ENCODE measurements at places on chromosomes 7 and 10.

- DNase-seq, result peak; percentile 59
These were observed 97.6 kb upstream of the GPR22 start for GRCh38 chr7:107372298-107372697.

GRCh38 chr7:107206706-107207105 is 37.9 kb downstream of the HBP1 start:
- no peak for DNase-seq

- DNase-seq, result peak; percentile 62
These were observed 82.6 kb upstream of the PRKG1 start for GRCh38 chr10:50991456-50992355.

- no peak for DNase-seq
These were observed 38.9 kb downstream of the HK1 start for GRCh38 chr10:69317175-69317604.

GRCh38 chr7:45938626-45939302 is 17.7 kb upstream of the IGFBP3 start:
- DNase-seq, result no peak

- DNase-seq, result peak; percentile 49
These were observed 455.3 kb downstream of the REEP3 start for GRCh38 chr10:63976538-63976937.

DNA sequence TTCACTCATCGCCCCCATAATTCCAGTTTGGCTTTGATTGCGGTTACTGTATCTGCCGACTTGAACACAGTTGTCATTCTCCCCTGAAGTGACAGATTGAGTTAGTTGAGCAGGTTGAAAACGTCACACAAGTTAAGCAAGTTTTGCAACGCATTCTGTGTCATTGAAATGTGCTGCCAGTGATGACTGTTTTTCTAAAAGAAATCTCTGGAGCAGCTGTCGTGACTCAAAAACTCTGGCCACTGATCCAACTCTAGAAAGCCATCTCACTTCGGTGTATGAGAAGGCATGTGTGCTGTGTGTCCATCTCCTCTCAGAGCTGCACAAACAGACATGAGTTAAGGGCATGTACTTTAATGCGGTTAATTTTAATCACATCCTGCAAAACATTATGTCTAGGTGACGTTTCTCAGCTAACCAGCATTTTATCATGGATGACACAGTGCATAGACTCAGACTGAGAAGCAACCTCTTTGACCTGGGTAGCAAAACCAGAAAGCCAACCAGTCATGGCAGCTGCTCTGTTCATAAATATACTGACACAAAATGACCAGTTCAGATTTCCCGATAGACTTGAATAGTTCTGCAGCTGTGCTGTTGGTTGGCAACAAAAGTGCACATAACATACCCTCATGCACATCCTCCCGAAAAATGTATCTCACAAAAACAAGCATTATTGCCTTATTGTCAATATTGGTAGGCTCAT is 69.3 kb downstream of the CSTF2T start:
- peak; percentile 34 for DNase-seq

- no peak for DNase-seq
These were observed 1.1 kb upstream of the STEAP2 start for GRCh38 chr7:90210475-90210874.

- DNase-seq, result no peak
These were observed 22.4 kb downstream of the GALNTL5 start for GRCh38 chr7:151978616-151979015.

- DNase-seq, result no peak
These were observed 1.7 kb upstream of the ST7 start for GRCh38 chr7:116951366-116952292.

- DNase-seq, result peak; percentile 26
These were observed 334.3 kb upstream of the SEMA3D start for GRCh38 chr7:85521108-85521694.

DNA sequence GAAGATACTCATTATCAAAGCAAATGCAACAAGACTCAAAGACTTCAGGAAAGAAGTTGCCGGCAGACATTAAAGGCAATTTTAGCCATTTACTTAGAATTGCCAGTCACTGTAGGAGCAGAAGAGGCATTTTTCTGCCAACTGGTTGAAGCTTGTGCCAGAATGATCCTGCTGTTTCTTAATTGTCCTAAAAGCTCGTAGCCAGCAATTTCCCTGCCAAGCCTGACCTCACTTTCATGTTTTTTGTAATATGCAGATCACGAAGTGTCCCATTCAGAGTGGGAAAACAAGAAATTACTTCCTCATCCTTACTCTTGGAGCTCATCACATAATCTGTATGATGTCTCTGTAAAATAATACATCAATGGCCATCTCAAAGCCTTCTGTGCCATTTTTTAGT is 130.9 kb upstream of the ANKRD1 start:
- DNase-seq, result no peak

- no peak for DNase-seq
These were observed 630 bp upstream of the VSTM4 start for GRCh38 chr10:49115796-49116508.

DNA sequence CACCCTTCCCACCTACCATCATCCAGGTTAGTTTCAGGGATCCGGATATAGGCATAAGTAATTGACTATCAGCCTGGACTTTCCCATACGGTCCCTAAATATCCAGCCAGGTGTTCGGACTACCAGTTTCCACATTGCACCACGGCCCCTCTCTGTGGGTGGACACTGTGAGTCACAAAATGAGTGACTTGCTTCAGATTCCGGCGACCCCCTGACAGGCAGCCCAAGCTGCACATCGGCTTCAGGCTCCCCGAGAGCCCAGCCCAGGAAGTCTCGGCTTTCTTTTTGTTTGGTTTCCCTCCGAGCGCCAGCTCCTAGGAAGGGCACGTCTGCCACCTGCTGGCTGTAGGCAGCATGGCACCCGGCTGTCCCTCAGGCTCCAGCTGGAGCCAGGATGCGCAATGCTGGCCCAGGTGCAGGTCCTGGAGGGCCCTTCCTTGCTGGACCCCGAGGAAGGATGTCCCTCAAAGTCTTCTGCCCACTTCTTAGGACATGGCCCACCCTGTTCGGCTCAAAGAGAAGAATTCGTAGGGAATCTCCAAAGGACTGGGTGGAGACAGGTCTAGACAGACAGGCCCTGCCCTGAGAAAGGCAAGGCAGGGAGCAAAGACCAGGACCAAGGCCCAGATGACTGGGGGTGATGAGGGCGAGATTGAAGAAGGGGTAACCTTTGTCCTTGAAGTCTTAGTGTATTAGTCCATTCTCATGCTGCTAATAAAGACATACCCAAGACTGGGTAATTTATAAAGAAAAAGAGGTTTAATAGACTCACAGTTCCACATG is 10.6 kb downstream of the HABP2 start:
- DNase-seq, result peak; percentile 71

GRCh38 chr7:23787272-23787671 is 77.3 kb downstream of the STK31 start:
- DNase-seq, result no peak

- no peak for DNase-seq
These were observed 217.3 kb downstream of the CELF2 start for GRCh38 chr10:11234857-11235531.

DNA sequence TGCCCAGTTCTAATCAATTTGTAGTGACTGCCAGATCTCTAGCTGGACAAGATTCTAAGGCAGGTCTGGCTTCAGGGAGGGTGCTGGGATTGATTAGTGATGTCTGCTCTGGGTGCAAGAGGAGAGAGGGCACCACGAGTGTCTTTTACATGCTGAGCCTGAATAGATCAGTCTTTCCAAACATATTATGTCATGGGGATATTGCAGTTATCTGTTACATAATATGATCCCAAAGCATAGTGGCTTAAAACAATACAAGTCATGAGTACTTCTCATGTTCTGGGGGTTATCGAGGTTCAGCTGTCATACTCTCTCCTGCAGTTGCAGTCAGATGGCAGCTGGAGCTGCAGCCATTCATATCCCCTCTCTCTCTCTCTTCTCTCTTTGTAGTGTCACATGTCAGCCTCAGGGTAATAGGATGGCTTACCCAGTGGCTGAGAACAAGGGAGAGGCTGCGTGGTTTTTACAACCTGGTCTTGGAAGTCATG is 26.0 kb downstream of the SLC29A3 start:
- DNase-seq, result no peak

DNA sequence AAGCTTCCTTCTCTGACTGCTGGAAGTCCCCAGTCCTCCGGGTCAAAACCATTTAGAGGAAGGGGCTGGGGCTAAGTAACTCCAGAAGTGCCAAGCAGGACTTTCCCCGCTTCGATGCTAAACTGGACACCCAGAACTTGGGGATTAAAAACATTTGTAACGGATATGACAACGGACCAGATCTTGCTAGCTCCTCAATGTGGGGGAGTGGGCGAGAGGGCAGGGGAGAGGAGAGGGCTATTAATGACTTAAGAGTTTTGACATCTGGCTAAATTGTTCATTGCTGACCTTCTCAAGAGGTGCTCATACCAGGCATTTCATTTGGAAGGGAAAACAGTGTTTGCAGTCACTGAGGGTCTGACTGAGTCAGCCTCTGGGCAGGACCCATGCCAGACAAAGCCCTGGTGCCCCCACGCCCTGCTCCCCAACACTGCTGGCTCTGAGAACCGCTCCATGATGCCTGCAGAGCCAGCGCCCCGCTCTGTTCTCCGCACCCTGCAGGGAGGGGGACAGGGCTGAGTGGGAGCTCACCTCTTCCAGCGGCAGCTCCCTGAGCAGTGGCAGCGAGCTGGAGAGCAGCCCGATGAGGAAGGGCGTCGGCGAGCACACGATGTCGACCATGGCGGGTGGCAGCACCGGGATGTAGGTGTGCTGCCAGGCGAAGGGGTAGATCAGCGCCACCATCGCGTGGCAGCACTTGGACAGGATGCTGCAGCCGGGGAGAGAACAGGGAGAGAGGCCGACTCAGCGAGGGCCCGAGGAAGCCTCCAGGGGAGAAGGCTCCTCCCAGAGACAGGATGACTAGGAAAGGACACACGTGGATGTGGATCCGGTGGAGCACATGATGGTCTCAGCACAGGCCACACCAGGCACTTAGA is 47.7 kb upstream of the MKRN1 start:
- no peak for DNase-seq

DNA sequence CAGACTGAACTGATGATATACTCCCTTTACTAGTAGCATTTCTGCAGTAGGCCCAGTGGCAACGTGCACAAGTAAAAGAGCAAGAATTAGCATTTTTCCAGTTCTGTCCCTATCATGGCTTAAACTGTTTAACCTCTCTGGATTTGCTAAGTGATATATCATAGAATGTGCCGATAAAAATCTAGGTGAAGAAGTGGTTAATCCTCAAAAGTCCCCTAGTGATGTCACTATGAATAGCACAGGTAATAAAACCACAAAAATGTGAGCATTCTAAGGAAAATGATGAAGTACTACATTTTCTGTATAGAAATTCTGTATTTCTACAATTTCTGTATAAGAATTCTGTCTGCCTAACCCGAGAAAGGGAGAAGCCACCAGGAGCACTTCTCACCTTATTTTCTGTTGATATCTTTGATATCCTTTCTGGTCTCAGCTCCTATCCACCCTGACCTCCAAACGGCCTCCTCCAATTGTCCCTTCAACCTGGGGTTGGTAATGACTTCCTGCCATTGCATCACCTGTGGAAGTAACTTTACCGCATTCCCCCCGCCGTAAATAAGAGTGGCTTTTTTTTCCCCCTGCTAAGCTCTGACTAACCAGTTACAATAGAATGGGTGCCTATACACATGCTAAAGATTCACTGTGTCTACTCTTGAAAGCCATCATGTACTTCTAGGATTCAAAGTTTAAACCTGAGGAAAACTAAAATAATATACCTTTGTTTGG is 155.9 kb upstream of the ASAH2 start:
- DNase-seq, result no peak

DNA sequence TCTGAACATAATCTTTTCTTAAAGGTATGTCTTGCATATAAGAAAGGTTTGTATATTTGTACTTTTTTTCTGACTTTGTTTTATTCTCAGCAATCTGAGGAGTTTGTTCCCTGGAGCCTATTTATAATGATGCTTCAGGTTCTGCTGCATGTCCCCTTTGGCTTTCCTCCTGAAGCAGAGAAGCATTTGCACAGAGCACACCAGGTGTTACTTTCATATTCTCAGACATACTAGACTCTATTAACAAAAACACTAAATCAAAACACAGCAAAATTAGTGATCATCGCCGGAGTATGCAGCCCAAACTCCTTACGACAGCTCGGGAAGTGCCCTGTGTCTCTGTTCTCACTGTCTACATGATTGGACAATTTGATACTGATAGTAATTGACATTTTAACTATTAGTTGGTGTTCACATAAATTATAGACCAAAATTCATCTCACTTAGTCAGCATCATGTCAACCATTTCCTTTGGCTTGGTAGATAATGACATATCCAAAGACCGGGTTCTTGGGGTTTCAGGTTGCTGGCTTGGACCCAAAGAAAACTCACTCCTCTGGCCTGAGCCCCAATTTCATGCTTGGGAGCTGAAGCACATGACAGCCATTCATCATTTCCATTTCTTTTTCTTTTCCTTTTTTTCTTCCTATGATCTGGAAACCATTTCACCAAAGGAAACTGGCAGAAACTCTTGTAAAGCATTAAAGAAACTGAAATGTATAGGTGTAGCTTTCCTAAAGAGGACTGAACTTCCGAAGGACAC is 400.1 kb upstream of the NRP1 start:
- no peak for DNase-seq

GRCh38 chr10:33066558-33067236 is 108.7 kb upstream of the ITGB1 start:
- DNase-seq, result peak; percentile 64

Data from fibroblast of skin of scalp (primary cell).